ENCODE measurements at places on chromosomes 4 and X. TPM values are rescaled to one million over a fixed set of nuclear protein-coding genes. Genes with fewer than 3 reads are reported as not detected.

DNA sequence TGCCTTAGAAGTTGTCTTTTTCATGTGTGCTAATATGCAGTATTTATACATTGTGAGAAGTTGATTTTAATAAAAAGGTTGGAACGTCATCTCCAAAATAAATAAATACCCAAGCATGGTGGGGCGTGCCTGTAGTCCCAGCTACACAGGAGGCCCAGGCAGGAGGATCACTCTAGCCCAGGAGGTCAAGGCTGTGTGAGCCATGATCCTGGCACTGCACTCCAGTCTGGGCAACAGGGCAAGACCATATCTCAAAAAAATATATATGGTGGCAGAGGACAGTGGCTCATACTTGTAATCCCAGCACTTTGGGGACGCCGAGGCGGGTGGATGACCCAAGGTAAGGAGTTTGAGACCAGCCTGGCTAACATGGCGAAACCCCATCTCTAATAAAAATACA, 6.4 kb downstream of the SLBP start:
- no peak for DNase-seq

DNA sequence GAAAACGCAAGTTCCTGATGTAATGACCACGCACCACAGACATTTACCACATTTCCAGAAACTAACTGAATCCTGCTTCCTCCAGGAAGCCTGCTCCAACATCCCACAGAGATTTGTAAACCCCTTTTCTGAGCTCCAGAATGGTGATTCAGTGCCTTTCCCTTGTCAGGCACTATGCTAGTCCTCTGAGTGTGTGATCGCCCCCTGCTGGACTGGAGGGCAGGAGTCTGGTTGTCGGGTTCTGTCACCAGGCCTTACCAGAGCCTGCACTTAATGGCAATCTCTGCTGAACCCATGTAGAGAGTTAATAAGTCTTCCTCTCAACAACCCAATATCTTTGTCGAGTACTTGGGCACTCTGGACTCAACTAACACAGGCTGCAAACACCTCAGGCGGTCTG, 14.5 kb upstream of the KDM5C start:
- DNase-seq, result no peak

DNA sequence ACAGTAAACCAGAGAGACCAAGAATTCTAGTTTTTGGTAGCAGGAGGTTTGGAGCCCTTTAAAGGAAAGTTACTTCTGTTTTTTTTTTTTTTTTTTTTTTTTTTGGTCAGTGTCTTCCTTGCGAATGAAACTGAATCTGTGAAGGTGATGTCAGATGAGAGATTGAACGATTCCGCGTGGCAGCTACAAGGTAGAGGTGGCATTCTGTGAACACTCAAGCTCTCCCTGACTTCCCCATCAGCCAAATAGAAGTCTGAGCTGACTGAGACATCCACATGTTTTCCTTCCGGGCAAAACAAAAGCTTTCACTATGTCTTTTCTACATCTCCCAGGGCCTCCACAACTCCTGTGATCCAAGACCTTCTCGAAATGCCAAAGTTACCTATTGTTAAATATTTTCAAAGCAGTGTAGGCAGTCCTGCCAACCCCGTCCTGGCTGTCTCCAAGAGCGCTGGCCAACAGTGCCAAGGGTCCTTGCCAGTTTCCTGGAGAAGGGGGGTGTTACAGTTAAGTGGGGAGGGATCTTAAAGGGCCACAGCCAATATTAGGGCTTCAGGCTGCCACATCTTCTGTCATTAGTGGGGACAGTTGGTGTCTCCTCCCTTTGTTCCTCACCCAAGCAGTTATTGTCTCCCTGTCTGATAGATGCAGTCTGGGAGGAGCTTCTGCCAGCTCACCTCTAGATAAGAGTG, 102.9 kb upstream of the SLC34A2 start:
- no peak for DNase-seq

Gene BEX1
- 0.63 TPM for total RNA-seq

GRCh38 chr4:145107126-145107525, 9.0 kb downstream of the ABCE1 start:
- DNase-seq, result no peak

Gene LAMP2
- total RNA-seq, result 39.1 TPM

Gene HAUS7
- 70.2 TPM for total RNA-seq

GRCh38 chr4:123597586-123597985, 201.0 kb downstream of the SPRY1 start:
- no peak for DNase-seq

DNA sequence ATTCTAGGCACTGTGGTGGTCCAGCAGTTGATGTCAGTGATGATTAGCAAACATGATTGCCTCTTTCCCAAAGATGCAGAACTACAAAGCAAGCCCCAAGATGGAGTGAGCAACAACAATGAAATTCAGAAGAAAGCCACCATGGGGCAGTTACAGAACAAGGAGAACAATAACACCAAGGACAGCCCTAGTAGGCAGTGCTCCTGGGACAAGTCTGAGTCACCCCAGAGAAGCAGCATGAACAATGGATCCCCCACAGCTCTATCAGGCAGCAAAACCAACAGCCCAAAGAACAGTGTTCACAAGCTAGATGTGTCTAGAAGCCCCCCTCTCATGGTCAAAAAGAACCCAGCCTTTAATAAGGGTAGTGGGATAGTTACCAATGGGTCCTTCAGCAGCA, 365.3 kb downstream of the MAPK10 start:
- DNase-seq, result no peak

DNA sequence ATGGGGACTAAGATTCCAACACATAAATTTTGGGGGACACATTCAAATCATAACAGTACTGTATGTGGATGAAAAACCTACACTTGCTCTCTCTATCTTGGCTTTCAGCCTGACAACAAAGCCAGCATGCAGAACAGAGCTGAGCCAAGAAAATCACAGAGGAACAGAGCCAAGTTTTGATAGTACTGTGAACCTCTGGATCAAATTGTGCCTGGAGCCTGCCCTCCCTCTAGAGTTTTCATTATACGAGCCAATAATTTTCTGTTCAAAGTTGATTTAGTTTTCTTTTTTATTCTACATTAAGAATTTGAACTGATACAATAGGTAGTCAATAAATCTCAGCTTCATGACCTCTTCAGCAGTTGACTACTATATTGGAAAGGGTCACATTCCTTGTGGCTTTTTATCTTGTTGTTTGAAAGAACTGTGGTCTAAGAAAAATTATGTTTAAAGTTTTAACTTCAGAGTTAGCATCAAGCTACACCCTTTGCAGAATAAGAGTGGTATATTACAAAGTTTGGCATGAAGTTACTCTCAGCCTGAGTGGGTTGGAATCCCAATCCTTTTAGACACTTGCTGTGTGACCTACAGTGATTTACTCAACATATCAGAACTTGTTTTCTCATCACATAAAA, 31.1 kb downstream of the GRID2 start:
- DNase-seq, result no peak

Gene PASD1
- not detected for total RNA-seq

DNA sequence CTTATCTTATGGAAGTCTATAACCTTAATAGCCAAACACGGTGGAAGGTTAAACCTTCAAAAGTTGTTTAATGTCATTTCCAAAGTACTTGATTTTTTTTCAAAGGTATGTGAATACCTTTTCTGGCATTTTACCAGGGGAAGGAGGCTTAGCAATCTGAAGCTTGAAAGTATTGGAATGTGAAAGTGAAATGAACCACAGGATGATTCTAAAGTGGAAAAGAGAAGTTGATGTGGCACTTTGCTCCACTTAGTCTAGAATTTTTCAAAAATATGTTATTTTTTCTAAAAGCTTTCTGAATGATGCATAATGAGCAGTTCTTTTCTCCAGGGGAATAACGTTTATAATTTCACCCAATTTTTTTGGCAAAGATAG, 19.2 kb downstream of the PI4K2B start:
- no peak for DNase-seq

GRCh38 chr4:3709846-3710441, 56.2 kb upstream of the ADRA2C start:
- no peak for DNase-seq

- DNase-seq, result no peak
These were observed 179.6 kb downstream of the TMA16 start for GRCh38 chr4:163673848-163674697.

- DNase-seq, result no peak
These were observed 122.9 kb downstream of the UBE2NL start for GRCh38 chrX:144006811-144007210.

DNA sequence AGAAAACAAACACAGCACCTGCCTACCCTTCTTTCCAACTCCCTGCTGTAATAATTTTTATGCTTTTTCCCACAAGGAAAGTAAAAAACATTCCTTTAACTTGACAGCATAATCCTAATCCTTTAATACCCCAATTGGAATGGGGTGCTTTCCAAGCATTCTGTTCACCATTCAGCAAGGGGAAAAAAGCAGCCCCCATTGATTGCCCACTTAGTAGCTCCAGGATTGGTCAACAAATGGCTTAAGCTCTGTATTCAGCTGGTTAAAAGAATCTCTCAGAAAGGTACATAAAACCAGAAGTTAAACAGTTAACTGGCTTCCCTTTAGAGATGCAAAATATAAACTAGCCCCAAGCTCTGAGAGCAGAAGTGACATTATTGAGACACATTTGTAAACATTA, 194.8 kb upstream of the ATOH1 start:
- DNase-seq, result no peak

Gene PDZD4
- 2.3 TPM for total RNA-seq

GRCh38 chrX:106467422-106467821, 144.4 kb upstream of the RADX start:
- DNase-seq, result no peak

Gene SPRY1
- 40.8 TPM for total RNA-seq

DNA sequence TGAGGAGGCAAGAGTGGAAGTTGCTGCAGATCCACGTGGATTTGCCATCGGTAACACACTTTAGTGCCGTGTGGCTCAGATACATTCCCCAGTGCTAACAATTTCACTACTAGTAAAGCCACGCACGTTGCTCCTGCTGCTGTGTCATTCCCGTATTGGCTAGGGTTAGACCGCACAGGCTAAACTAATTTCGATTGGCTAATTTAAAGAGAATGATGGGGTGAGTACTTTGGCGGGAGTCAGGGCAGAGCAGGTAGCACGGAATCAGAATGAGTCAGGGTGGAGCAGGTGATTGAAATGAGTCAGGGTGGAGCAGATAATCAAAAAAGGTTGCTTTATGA, 1337.5 kb downstream of the FSTL5 start:
- no peak for DNase-seq

Gene SHOX
- total RNA-seq, result not detected

DNA sequence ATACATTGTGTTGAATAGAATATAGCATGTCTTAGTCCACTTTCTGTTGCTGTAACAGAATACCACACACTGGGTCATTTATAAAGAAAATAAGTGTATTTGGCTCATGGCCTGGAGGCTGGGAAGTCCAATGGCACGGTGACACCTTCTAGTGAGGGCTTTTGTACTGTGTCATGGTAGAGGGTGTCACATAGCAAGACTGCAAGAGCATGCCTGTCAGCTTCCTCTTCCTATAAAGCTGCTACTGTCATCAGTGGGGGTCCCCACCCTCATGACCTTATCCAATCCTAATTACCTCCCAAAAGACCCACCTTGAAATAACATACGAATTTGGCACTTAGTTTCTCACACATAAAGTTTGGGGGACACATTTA, 193.2 kb downstream of the PTTG2 start:
- no peak for DNase-seq

GRCh38 chr4:87078987-87079486, 141.4 kb downstream of the KLHL8 start:
- DNase-seq, result no peak

- no peak for DNase-seq
These were observed 248.1 kb upstream of the PPARGC1A start for GRCh38 chr4:24137671-24138601.

- DNase-seq, result no peak
These were observed 103.0 kb upstream of the MAML3 start for GRCh38 chr4:140256941-140257340.

- DNase-seq, result no peak
These were observed 12.2 kb downstream of the SOD3 start for GRCh38 chr4:24807611-24808010.

DNA sequence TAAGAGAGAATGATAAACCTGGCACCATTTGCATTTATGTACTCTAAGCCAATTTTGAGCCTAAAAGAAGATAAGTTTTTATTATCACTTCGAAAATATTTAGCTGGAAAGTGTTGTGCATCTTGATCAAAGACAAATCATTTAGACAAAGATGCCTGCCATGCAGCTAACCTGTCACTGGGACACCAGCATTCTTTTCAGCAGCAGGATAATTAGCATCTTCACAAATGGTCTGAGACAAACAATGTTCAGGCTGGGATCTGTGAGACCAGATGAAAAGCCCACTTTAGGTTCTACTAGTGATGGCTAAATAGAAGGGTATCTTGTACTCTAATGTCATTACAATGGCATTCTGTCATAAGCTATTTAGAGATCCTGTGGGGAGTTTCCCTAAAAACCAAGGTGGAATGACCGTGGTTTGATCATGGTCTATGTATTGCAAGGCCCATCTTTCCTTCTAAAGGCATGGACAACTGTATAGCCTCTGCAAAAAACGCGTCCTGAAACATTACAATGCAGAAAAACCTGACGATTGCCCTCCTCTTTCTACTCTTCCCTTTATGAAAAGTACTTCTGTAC, 7.2 kb downstream of the PRDM8 start:
- no peak for DNase-seq

DNA sequence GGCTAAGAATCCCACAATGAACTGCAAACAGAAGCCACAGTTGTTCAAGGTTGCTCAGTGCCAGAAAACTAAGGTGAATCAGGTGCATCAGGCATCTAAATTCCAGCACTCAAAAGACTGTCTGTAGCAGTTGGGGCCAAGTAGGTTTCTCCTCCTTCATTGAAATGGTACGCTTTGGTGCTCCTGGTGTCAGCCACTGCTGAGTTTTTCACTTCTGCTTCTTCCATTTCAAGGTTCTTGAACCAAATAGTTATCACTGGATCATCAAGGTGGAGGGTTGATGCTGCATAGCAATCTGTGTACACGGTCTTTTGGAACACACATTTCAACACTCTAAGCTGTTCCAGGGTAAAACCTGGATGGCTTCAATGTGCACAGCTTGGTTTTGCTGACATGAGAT, 74.4 kb downstream of the TMA16 start:
- no peak for DNase-seq

Gene XAGE1A
- not detected for total RNA-seq

Gene SFRP2
- not detected for total RNA-seq

DNA sequence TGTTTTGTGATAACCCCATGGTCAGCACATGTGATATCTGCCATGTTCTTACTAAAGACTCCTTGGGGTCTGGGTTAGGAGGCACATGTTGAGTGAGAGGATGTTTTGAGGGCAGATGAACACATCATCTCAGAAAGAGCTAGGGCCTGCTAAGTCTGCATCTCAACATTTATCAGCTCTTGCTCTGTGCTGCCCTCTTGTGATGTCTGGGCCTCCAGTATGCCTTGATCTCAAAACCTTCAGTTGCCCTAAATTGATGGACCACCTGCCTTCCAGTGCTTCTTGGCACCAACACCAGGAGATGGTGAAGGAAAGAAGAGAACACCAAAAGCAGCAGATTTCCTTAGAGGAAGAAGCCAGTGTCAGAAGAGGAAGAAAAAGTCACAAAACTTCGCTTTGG, 22.5 kb downstream of the MID1 start:
- no peak for DNase-seq

DNA sequence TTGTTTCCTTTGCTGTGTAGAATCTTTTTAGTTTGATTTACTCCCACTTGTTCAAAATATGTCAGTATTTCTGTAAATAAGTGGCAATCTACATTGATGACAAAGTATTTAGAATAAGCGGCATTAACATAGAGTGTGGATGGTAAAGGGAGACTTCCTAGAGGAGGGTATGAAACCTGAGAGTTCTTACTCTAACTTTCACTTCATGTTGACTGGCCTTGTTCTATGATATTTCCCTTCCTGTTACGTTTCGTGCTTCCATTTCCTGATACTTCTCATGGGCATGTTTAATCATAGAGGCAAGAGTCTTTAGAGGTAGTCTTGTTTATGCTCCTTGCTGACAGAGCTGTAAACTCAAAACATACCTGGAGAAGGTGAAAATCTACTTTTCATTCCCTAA, 408.9 kb downstream of the GLUD2 start:
- no peak for DNase-seq

Gene CT45A2
- not detected for total RNA-seq
